Fibroblast of upper back skin (primary cell): ENCODE measurements at places on chromosomes 11 and 22.

DNA sequence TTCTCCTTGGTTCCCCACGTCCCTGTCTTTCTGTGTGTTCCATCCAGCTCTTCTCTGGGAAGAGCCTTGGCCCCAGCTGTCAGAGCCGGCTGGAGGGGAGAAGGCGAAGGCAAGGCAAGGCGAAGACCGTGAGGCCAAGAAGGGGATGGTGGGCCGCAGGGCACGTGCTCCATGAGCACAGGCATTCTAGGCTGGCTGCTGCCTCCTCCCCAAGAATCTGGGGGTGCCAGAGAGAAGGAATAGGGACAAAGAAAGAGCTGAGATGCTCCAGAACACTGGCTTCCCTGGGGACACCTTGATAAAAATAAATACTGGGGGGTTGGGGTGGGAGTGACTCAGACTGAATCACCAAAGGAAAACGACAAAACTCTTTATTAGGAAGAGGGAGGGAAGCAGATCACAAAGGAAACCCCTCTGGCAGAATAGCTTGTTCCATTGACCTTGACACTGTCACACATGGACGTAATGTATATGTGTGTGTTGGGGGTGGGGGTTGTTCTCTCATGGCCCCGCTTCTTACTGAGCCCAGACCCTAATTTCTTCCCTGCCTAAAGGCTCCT is 52.5 kb downstream of the NECTIN1 start:
- DNase-seq = peak; percentile 62

GRCh38 chr11:99911116-99911515 is 776.0 kb upstream of the ARHGAP42 start:
- DNase-seq = no peak

GRCh38 chr22:32696089-32696488 is 105.4 kb upstream of the TIMP3 start:
- no peak for DNase-seq

DNA sequence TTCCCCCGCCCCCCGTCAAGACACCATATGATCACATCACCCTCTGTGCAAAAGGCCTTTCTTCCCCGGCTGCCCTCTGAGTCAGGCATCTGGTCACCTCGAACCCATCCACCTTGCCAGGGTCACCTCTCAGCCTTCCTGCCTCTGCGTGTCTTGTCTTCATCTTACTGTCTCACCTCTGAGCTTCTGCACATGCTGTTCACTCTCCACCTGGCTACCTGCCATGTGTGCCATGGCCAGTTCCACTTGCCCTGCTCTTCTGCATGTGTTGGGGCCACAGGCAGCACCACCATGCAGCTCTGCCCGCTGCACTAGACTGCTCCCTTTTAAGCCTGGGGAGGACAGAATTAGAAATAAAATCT is 9.8 kb downstream of the ZNF74 start:
- no peak for DNase-seq

GRCh38 chr11:124301548-124301947 is 12.2 kb downstream of the OR8D1 start:
- peak; percentile 53 for DNase-seq

DNA sequence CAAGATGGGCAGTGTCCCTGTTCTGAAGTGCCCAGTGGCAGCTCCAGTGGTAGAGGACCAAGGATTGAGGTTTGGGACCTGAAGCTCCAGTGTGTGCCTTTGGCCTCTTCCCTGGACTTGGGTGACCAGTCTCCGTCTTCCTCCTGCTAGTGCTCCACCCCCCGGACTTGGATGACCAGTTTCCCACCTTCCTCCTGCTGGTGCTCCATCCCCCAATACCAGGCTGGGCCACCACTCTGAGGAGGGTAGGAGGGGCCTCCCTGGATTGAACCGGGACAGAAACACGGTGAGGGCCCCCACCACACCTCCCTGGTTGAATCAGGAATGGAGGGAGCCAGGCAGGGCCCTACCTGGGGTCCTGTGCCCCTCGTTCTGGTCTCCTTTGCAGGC is 10.9 kb upstream of the NEAT1 start:
- no peak for DNase-seq

DNA sequence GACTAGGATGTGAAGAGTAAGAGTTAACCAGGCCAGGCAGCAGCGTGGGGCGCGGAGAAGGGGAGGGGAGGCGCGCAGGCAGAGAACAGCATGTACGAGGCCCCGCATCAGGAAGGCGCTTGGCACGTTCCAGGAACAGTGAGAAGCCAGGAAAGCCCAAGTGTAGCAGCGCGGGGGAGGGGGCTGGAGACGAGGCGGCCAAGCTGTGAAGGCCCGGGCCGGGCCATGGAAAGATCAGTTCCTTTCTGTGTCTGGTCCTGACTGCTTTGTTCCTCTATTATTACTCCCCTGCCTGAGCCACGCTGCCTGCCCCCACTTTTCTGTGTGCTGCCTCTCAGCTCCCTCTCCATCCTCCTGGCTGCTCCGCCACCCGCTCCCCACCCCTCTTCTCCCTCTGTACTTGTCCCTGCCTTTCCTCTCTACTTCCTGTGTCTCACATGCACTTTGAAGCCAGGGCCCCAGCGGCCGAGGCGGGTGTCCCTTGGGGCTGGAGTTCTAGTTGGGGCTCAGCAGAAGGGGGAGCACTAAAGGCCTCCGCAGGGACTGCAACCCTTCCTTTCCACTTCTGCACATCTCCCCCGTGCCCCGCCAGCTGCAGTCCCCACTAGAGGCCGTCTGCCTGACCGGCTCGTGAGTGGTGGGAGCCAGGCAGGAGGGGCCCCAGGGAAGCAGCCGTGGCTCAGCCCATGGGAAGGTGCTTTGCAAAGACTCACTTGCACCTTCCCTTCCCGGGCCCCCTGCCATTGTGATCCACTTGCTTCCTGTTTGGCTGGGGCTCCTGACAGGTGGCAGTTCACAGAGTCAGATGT is 63.7 kb downstream of the PRDM11 start:
- peak; percentile 57 for DNase-seq

DNA sequence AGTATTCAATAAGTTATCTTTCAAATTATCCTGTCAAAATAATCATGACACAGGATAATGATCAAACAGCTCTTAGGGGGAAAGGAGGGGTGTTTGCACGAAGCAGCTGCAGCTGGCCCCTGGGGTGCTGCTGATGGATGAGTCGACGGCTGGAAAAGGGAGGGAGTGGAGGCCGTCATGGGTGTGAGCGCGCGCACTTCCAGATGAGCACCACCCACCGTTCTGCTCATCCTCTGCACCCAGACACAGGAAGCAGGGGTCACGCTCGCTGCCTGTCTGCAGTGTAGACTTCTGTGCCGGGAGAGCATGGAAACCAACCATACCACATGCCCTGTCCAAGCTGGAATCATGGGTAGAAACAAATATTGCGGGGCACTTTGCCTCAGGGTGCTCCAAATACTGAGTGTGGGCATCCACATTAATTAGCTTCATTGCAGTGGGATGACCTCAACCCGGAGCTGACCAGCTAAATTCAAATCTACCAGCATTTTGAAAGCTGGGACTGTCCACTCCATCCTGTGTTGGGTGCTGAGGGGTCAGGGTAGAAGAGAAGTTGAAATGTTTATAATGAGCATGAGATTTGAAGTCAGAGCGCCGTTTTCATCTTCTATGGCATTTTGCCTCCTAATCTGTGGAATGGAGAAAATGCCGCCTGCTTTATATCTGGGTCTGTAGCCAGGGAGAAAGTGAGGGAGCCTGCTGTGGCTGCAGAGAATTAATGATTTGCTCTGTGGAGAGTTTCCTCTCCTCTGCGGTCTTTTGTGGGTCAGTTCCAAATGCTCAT is 802.4 kb downstream of the TBC1D22A start:
- no peak for DNase-seq

DNA sequence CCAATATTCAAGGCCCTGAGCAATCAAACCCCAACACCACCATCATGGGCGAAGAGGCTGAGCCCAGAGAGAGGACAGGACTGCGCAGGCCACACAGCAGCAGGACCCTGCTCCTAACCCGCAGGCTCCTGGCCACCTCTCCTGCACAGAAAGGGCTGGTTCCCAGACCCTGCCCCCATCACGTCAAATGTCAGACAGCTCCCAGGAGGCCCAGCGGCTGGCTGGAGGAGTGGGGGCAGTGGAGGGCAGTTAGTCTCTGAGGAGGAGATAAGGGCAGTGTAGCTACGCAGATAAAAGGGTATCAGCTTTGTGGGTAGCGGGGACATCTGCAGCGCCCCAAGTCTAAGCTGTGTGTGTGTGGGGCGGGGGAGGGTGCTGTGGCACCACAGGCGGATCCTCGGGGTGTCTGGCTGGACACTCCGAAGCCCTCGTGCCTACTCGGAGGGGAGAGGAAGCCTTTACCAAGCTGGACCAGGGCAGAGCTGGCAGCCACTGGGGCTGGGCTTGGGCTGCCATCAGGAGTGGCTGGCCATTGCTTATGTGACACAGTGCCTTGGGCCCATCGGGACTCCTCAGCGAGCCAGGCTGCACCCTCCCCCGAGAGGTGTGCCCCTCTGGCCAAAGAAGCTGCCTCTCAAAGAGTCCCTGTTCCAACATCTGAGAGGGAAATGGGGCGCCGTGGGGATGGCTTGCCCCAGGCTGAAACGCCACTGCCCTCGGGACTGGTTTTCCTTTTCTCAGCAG is 21.5 kb downstream of the FADS3 start:
- no peak for DNase-seq

DNA sequence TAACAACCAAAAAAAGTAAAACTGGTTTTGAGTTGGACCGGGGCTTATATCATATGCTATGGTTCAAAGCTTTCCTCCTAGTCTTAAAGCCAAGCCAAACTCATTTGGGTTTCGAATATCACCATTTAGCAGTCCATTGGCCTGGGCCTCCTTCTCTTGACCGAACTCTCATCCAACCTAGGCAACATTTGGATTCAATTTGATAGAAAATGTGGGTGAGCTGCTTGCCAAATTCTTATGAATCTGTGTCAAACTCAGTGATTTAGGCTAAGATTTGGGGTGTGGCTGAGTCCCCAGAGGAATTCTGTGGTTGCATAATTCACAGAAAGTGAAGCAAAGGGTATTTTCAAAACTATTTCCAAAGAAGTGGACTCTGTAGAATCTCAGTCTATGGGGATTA is 83.7 kb downstream of the BLID start:
- DNase-seq = peak; percentile 99

- peak; percentile 85 for DNase-seq
Measured at GRCh38 chr11:64854534-64855502, 10.4 kb upstream of the CDC42BPG start.

GRCh38 chr22:35069541-35069940 is 3.6 kb downstream of the ISX start:
- no peak for DNase-seq

DNA sequence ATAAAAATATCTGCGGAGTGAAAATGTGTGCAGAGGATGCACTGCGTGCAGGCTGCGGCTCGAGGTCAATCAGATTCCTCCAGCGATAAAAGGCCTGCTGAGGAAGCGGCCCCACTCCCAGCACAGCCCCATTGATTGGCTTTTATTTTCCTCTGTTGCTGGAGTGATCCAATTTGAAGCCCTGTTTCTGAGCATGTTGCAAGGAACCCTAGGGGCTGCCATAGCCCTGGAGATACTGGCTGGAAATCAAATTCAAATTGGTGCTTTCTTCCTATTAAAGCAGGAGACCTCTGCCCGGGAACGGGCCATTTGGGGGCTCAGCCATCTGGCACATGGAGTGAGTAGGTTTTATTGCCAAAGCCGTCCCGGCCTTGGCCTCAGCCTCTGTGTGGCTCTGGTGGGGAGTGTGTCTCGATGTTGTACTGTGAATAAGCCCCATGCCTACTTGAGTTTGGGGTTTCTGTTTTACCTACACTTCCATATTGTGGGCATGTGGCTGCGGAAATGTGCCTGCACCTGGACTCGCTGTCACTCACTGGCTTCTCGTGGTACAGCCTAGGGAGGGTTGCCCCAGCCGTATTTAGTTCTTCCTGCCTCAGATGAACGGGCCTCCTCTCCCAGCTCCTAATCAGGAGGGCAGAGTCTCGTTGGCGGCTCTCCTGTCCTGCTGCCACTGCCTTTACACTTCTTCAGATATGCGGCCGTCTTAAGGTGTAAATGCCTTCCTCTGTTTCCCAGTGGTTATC is 25.6 kb downstream of the PARVB start:
- DNase-seq = no peak

- DNase-seq = no peak
Measured at GRCh38 chr22:44634426-44635321, 67.3 kb upstream of the PRR5 start.

GRCh38 chr11:7281079-7281478 is 29.4 kb downstream of the SYT9 start:
- peak; percentile 2 for DNase-seq

DNA sequence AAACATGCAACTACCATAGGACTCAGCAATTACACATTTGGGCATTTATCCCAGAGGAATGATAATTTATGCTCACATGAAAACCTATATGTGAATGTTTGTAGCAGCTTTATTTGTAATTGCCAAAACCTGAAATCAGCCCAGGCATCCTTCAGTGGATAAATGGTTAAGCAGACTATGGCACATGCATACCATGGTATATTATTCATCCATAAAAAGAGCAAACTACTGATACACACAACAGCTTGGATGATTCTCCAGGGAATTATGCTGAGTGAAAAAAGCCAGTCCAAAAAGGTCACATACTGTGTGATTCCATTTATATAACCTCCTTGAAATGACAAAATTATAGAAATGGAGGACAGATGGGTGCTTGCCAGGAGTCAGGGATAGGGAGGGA is 86.7 kb downstream of the ALX4 start:
- DNase-seq = peak; percentile 88

GRCh38 chr11:75966537-75967287 is 151.7 kb downstream of the UVRAG start:
- DNase-seq = peak; percentile 89

DNA sequence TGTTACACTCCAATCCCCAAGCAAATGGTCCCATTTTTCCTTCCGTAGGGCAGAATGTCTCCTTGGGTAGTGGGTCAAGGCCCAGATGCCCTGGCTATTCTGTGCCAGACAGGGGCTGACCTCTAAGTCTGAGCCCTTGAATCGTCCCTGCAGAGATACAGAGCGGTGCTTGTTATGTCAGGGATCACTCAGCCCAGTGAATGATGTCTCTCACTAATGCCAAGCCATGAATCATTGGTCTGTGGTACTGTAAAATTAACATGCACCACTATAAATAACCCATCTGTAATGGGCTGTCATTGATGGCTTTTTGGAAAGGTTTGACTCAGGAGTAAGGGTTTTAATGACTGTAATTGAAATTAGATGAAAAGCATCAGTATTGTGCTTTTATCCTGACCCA is 35.3 kb upstream of the KIRREL3 start:
- DNase-seq = peak; percentile 11

DNA sequence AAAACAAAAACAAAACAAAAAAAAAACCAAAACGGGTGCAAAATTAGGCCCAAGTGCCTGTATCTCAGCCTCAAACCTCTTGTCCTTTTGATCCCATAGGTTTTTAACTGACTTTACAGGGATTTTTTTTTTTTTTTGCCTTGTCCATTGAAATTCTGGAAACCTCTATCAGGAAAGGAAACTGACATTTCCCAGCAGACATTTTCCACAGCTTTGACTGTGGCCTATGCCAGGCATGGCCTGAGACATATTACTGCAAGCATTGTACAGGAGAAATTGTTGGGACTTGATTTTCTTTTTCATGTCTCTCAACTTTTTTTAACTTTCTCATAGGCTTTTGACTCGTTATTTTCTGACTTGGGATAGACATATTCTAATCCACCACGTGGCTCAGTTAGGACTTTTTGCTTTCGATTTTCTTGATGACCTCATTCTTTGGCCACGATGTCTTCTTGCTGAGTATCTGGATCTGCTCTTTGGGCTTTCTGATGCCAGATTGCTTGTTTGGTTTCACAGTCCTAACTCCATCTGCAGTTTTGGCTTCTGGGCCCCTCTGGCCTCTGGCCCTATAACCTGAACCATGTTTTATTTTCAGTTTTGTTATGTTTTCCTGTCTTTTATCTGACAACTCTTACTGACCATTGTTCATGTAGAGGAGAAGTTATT is 336.1 kb upstream of the C11orf87 start:
- DNase-seq = peak; percentile 21

- peak; percentile 61 for DNase-seq
Measured at GRCh38 chr11:113113801-113114704, 152.8 kb downstream of the NCAM1 start.

GRCh38 chr22:36702842-36703215 is 723 bp downstream of the CACNG2 start:
- DNase-seq = no peak
